Hindlimb muscle (tissue), 1 donor: ENCODE measurements at places on chromosomes 1 and 21. TPM values are rescaled to one million over a fixed set of nuclear protein-coding genes. Genes with fewer than 3 reads are reported as not detected.

GRCh38 chr1:15212216-15212953 lies 34.6 kb upstream of the FHAD1 start:
- no peak for DNase-seq

DNA sequence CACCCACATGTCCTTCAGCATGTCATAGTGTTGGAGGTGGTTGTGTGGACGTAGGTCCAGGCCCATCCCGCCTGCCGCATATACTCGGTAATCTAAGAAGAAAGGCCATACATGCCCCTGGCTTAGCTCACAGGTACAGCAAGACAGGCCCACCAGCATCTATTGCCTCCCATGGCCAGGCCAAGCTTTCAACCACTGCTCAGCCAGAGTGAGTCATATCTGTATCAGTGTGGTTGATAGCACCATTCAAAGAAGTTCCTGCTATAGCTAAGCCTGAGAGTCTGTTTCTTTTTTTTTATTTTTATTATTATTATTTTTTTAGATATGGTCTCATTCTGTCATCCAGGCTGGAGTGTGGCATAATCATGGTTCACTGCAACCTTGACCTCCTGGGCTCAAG lies 17.0 kb downstream of the KLHDC8A start:
- no peak for DNase-seq

DNA sequence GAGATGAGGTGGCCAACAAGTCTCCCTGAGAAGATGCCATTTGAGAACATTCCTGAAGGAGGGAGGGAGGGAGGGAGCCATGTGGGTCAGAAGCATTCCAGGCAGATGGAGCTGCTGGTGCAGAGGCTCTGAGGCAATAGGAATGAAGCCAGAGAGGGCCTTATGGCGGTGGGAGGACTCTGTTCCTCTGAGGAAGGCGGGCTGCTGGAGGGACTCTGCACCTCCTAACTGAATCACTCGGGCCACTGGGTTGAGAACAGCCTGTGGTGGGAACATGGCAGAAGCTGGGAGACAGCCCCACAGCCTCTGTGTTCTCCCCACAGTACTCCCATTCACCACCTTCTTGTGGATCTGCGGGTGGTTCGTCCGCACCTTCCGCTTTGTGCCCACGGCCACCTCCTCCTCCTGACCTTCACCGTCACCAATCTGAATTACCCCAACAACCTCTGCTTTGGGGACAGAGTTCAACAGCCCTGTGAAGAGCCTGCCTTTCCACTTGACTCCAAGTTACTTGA lies 2.4 kb upstream of the TMEM125 start:
- DNase-seq, result no peak

- no peak for DNase-seq
These were observed 64.6 kb upstream of the GPR153 start for GRCh38 chr1:6325482-6325881.

GRCh38 chr1:165910764-165911421 lies 83.5 kb downstream of the UCK2 start:
- DNase-seq, result no peak

CYB5RL gene
- 7.3 TPM for polyA plus RNA-seq
